ENCODE measurements at places on chromosomes 1 and 21. TPM values are rescaled to one million over a fixed set of nuclear protein-coding genes. Genes with fewer than 3 reads are reported as not detected.

Gene S100A9
- total RNA-seq, result not detected

Gene COL24A1
- total RNA-seq, result 0.27 TPM

Gene RIIAD1
- total RNA-seq, result not detected

DNA sequence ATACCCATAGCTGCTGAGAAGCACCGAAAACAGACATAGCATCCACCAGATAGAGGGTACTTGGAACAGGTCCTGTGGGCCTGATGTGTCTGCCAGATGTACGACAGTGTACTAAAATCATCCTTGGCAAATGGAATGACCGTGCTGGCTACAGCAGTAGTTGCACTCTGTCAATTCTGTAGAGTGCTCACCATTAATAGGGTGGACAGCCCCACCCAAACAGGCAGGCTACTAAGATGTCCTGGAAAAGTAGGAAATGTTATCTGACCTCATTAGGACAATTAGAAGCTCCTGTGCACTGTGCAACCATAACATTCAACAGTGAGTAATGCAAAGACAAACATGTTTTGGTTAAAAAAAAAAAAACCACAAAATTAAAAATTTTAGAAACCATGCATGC is 106.2 kb downstream of the PTPN14 start:
- DNase-seq, result no peak

- DNase-seq, result no peak
These were observed 649.4 kb upstream of the CXADR start for GRCh38 chr21:16863362-16863905.

Measured in fibroblast of the aortic adventitia (primary cell).